ENCODE measurements at places on chromosomes 16 and 17.

GRCh38 chr16:66229651-66230050 is 136.8 kb upstream of the CDH5 start:
- DNase-seq, result no peak

DNA sequence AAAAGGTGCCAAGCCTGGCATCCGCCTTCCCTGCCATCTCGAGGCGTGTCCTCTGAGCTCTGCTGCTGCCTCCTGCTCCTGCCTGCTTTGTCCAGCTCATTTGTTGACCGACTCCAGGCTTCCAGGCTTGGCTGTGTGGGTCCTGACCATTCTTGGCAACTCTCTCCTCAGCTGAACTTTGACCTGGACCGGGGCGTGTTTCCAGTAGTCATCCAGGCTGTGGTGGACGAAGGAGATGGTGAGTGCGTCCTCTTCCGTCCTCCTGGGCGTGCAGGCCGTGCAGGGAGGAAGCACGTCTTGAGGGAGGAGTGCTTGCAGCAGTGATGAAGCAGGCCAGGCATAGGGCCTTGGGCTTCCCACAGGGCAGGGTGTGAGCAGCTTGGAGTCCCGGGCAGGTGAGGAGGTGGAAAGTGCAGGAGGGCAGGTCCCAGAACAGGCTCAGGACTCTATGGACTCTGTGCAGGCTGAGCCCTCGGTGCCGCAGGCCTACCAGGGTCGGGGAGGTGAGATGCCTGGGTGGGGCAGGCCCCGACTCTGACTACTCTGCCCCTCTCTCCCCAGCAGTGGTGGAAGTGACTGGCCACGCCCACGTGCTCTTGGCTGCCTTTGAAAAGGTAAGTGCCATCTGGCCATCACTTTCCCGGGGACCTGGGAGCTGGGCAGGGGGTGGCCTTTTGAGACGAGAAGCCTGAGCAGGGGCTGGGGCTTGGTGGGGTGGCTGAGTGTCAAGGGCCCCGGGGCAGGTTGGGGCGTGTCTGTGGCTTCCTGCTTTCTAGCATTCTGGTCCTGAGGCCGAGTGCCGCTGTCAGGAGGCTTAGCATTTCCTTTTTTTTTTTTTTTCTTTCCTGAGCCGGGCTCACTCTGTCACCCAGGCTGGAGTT is 28.6 kb upstream of the NUDT16L1 start:
- DNase-seq, result no peak

DNA sequence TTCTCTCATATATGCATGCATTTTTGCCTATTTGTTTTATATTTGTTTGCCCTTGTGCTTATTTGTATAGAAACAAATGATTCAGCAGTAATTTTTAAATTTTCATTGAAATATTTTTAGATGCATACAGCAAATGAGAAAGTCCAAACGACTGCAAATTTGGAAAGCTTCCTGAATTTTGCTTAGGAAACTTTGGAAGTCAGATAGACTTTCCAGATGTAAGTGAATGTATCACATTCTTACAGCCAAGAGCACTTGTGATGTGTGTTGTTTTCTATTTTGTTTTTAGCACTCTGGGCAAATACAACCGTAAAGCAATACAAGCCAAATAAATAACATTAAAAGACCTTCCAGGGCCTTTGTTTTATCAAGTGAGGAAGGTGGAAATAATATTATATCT is 680.8 kb upstream of the CDH8 start:
- no peak for DNase-seq

GRCh38 chr16:19881783-19882182 is 2.9 kb downstream of the GPRC5B start:
- DNase-seq, result no peak

DNA sequence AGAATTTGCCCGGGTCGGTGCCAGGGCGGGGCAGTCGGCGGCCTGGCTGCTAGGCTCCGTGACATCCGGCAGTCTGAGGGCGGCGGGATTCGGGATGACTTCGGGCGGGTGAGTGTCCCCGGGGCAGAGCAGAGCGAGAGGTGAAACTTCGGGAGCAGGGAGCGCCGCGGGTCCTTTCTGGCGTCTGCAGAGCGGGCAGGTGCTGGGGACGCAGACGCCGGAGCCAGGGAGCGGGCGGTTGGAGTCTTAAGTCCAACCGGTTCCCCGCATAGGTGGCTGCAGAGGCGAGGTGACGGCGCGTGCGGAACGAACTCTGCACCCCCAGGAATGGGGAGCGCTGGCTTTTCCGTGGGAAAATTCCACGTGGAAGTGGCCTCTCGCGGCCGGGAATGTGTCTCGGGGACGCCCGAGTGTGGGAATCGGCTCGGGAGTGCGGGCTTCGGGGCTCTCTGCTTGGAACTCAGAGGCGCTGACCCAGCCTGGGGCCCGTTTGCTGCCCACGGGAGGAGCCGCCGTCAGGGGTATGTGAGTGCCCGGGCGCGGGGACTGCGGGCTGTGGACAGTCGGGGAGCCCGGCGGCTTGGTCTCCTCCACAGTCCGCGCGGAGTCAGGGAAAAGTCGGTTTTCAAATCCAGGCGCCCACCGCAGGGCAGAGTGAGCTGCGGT is at the start of gene B4GALNT2:
B4GALNT2 (plus strand) TSS at position 71 of the 666 bp plus-strand sequence; CDS start at position 95, 24 bp downstream.
- no peak for DNase-seq
